ENCODE measurements at places on chromosomes 4 and X.

GRCh38 chr4:7514789-7515188 is 80.1 kb upstream of the PSAPL1 start:
- DNase-seq: no peak

GRCh38 chr4:61924131-61924530 is 724.0 kb downstream of the ADGRL3 start:
- DNase-seq: no peak

- DNase-seq: no peak
These were observed 183.7 kb downstream of the SPATA18 start for GRCh38 chr4:52234561-52235440.

DNA sequence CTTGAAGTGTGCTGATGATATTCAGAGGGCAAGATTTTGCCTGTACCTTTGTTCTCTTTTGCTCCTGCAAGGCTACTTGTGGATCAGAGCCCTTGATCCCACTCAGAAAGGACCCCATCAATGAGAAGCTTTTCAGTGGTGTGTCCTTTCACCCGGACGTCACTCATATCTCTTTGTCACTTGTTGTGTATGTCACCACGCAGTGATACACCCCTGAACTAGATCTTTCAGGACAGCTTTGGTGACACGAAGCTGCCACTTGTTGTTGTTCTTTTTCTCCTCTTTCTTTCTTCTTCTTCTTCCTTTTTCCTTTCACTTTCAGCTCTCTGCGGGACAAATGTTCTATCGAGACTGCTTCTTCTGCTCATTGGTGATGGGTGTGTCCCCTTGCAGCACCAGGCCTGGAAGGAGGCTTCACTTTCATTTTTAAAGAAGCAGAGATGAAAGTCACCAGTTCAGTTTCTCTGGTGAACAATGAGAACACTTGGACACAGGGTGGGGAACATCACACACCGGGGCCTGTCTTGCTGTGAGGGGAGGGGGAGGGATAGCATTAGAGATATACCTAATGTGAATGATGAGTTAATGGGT is 83.6 kb downstream of the NBDY start:
- DNase-seq: no peak

GRCh38 chr4:144547678-144548298 is 98.2 kb upstream of the HHIP start:
- DNase-seq: no peak

DNA sequence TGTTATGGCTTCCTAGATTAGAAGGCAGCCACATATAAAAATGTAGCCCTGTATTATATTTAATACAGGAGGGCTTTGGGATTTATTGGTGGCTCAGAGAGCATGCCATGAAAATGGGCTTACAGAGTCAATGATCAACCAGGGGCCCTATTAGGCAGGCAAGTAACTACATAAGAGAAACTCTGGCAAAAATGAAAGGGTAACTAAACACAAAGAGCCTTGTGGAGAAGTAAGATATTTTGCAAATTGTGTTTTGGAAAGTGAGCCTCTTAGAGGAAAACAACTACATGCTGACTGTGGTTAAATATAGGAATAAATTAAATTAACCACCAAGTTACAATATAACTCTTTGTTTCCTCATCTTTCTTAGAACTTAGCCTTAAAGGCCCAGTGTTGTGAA is 5.5 kb downstream of the SAT1 start:
- DNase-seq: no peak

GRCh38 chrX:13892856-13893255 is 76.0 kb upstream of the GPM6B start:
- no peak for DNase-seq

DNA sequence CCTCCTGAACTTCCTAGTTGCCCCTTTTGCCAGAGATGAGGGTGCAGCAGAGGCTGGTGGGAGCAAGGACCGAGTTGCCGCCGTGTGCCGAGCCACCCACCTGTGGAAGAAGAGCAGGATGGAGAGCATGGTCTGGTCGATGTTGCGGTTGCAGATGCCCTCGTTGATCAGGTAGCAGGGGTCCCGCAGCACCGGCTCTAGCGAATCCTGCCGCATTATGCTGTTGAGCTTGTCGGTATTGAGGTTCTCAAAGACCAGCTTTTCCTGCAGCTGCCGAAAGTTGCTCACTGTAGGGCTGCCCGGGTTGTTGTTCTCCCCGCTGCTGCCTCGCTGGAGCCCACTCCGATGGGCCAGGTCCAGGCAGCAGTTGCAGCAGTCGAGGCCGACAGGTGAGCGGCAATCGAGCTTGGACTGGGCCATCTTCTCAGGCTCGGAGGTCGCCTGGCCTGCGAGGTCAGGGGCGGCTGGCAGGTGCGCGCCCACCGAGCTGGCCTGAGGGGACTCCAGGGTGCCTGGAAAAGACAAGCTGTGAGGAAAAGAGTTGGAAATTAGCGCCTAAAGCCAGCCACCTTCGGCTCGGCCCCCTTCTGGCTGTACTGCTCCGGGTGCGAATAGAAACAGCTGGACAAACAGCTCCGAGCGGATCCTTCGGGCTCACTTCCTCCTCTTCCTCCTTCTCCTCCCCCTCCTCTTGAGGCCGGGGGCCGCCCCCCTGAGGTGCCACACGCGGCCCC is 420 bp downstream of the TSC22D3 start:
- DNase-seq: peak; percentile 2

- no peak for DNase-seq
These were observed 73.5 kb downstream of the GPAT3 start for GRCh38 chr4:83609365-83609764.

GRCh38 chr4:160546201-160546600 is 1443.3 kb downstream of the RAPGEF2 start:
- no peak for DNase-seq

- no peak for DNase-seq
These were observed 52.3 kb upstream of the NKX1-1 start for GRCh38 chr4:1458581-1458980.

DNA sequence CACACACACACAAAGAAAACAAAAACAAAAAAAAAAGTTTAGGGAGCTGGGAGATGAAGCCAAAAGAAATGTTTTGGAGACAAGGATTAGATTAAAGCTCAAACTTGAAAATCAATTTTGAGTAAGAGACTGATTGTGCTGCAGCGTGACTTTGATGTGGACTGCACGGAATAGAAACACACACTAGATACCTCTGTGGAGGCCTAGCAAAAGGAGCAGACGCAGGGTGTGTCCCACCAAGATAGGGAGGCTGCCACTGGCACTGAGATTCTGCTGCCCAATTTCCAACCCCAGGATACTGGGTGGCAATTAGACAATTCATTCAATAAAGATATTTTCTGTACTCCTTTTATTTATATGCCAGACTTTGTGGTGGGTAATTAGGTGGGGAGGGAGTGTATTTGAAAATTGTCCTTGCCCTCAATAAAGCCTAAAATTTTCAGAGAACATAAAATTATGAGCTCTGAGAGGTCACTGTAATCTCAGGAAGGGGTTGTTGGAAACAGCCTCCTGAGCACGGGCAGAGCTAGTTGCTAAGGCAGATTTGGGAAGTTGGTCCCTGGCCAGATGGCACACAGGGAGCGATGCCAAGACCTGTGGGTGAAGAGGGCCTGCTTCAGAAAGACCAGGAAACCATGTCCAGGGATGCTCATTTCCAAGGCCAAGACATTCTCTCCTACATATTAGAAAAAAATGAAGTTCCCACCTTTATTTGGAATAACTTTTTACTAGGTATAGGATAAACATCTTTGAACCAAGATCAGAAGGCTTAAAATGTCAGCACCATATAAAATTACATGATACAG is 1.9 kb upstream of the PPP3CA start:
- DNase-seq: no peak

DNA sequence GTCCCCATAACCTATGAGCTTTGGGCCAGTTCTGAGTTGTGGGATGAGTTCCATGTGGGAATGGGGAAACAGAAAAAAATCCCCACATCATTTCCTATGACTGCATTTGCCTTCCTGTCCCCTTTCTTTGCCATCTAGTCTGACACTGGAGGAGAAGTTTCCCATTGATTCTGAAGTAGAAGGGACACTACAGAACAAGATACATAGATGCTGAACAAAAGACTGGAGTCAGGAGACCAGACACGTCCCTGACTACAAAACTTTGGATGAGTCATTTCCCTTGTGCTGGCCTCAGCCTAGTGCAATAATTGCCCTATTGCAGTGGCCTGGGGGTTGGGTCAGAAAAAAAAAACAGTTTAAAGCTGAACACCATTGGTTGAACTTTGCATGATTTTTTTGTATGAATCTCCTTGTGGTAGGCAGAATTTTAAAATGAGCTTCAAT is 22.1 kb downstream of the BEX3 start:
- DNase-seq: no peak

DNA sequence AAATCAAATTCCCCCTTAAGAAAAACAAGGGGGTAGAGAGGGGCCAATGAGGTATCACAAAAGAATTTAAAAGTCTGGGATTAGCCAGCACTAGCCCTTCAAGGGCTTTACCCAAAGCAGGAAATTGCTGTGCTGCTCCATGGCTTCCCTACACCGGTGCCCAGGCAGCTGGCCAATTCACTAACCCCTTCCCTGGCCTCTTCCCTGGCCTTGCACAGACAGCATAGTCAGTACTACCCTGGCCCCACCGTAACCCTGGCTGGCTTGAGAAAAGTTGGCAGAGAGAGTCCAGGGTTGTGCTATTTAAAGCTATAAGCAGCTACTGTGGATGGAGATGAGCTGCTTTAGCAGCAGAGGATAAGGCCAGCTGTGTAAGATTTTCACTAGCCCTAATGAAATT is 43.1 kb downstream of the ADAMTS3 start:
- no peak for DNase-seq

DNA sequence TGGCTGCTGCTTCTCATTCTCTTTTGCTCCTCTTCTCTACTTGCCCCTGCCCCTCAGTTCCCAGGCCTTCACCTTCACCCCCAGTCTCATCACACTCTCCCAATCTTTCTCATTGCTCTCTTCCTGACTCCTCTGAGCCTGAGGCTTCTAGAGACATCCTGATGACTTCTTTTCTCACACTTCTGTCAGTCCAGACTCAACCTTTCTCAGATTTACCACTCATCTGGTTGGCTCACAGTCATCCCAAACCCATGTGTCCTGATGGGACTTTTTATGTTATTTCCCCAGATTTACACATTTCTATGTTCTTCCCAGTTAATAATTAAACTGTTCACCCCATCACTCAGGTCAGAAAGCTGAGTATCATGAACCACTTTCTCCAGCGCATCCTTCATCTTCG is 68.0 kb downstream of the TMA16 start:
- no peak for DNase-seq

DNA sequence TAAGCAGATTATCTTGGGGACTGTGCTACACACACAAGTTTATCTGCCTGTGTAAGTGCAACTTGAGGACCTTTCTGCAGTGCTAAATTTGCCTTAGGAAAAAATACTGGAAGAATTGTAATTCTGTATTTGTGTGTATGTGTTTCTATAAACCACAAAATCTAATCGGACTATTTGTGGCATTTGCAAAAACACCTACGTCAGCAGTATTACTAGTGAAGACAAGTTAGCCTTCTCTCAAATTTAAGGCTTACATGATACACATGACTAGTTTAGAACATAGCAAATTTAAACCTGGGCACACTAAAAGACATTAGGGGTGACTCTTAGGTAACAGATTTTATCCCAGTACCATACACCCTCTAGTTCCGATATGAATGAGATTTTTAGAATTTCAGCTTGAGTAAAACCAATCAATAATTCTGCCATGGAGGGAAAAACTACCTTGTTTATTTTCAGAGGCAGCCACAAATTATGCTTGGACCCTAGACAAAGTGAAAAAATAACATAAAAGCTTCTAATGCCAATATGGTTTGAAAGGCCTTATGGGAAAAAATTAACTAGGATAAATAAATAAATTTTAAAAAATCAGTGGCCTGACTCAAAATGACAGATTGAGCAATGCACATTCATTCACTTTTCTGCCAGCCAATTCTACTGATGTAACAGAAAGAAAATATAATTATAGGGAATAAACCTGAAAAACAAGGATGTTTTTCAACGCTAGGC is 176.4 kb downstream of the SNCA start:
- DNase-seq: no peak

GRCh38 chr4:101347267-101347556 is at the start of gene PPP3CA:
Gene PPP3CA (minus strand): TSS chr4:101347526.
- DNase-seq: no peak

GRCh38 chr4:148444296-148445070 is 2.3 kb upstream of the NR3C2 start:
- peak; percentile 45 for DNase-seq

DNA sequence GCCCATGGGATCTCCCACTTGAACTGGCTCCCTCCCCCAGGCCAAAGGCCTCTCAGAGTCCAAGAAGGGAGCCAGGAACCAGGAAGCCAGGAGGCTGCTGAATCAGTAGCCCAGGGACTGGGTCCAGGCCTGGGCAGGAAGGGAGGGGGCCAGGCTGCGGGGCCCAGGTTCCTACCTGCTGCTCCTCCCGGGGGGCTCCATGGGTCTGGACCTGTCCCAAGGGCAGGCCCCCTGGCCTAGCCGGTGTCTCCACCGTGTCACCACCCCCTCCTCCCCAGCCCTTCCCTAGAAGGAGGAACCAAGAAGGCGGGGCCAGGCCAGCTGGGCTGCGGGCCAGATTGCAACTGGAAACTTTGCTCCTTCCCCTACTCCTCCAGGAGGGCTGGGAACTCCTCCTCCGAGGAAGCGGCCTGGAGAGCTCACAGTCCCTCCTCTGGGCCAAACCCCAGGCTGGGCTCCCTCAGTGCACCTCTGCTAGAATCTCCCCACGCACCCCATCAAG is at the start of gene IQSEC2:
IQSEC2 (minus strand) TSS at position 264 of the 502 bp plus-strand sequence.
- no peak for DNase-seq

- DNase-seq: no peak
These were observed 213.6 kb downstream of the PALLD start for GRCh38 chr4:168710353-168710946.

DNA sequence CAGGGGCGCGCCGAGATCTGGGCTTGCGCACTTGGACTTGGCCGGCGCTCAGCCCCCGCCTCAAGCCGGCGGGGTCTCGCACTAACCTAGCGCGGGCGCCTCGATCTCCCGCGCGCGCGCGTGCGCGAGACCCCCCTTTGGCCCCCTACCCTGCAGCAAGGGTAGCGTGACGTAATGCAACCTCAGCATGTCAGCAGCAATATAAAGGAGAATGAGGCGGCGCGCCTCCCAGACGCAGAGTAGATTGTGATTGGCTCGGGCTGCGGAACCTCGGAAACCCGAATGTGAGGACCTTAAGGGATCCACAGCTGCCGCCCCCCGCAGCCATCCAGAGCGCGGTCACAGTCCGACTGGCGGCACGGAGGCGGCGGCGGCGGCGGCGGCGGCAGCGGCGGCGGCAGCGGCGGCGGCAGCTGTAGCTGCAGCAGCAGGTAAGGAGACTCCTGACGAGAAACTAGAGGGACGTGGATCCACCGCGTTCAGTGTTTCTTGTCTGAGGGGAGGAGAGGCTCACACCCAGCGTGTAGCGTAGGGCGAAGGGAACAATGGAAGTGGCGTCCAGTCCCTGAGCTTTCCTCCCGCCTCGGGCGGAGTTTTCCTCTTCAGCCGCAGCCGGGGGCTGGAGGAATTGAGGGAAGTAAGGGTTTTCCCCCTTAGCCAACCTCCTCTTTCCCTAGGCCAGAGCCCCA is at the start of the genes SATL1 and ZNF711:
SATL1 (minus strand) TSS at position 19 of the 689 bp plus-strand sequence. CDS start 134,811 bp downstream, outside the sequence.
ZNF711 (plus strand) TSS at position 231 of the 689 bp plus-strand sequence. CDS start 3,582 bp downstream, outside the sequence.
- peak; percentile 10 for DNase-seq

GRCh38 chrX:137568741-137569469 is 3.0 kb downstream of the ZIC3 start:
- DNase-seq: no peak

GRCh38 chr4:3307060-3307459 is 14.2 kb downstream of the RGS12 start:
- DNase-seq: no peak

- DNase-seq: no peak
These were observed 99.6 kb upstream of the SORBS2 start for GRCh38 chr4:185911556-185912064.

- DNase-seq: no peak
These were observed 11.7 kb downstream of the SCFD2 start for GRCh38 chr4:53354012-53354722.
